ENCODE measurements at places on chromosomes 1 and 21.

GRCh38 chr1:43592974-43593683 lies 56.8 kb upstream of the KDM4A start:
- DNase-seq, result no peak

DNA sequence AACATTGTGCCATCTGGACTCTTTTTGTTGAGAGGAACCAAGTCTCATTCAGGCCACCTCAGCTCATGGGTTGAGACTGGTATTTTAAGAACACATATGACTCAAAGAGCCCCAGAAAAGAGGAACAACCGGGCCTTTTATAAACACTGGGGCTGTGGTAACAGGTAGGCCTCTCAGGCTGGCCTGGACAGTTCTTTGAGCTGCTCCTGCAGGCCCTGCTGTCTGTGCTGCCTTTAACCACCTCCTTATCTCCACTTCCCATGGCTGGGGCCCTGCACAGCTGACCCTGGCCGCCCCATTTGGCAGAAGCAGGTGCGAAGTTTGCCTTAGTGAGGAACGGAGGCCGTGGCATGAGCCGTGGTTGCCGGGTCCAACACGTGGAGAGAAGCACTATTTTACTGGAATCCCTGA lies 163.3 kb downstream of the RHOU start:
- no peak for DNase-seq

- DNase-seq, result no peak
These were observed 141.4 kb downstream of the SYF2 start for GRCh38 chr1:25090707-25091422.

DNA sequence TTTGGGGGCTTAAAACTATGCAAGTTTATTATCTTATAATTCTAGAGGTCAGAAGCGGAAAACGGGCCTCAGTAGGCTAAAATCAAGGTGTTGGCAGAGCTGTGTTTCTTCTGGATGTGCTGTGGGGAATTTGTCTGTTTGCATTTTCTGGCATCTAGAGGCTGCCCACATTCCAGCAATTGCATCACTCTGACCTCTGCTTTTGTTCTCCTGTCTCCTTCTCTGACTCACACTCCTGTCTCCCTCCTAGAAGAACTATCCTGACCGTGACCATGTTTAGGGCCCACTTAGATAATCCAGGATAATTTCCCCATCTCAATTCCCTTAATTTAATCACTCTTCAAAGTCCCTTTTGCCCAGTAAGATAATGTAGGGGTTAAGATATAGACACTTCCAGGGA lies 127.4 kb upstream of the DEPDC1 start:
- no peak for DNase-seq

GRCh38 chr1:55255901-55256300 lies 40.7 kb upstream of the USP24 start:
- no peak for DNase-seq

DNA sequence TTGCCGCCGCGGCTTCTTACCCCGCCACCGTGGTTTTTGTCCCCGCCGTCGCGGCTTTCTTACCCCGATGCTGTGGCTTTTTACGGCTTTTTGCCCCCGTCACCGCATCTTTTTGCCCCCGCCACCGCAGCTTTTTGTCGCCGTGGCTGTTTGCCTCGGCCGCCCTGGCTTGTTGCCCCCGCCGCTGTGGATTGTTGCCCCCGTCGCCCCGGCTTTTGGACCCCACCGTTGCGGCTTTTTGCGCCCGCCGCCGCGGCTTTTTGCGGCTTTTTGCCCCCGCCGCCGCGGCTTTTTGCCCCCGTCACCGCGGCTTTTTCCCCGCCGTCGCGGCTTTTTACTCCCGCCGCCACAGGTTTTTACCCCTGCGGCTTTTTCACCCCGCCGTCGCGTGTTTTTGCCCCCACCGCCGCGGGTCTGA lies 3934.3 kb downstream of the SRGAP2C start:
- no peak for DNase-seq

DNA sequence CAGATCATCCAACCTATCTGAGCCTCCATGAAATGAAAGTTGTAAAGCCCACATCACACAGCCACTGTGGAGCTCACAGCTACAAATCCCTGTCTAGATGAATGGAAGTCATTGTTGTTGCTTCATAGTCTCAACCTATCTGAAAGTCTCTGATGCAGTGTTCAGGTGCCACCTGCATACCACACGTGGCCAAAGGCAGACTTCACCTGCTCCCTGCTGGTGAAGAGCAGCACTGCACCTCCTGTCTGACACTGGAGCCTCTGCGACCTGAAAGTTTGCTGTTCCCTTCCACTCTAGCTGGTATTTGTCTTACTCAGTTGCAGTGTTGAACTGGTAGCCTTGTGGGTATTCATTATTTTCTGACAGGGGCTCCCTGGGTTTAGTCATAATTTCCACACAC lies 18.4 kb downstream of the LORICRIN start:
- no peak for DNase-seq

GRCh38 chr1:94379615-94380014 lies 38.6 kb upstream of the ABCD3 start:
- DNase-seq, result no peak

- no peak for DNase-seq
These were observed 136.2 kb upstream of the DUSP10 start for GRCh38 chr1:221878134-221878533.

- peak; percentile 34 for DNase-seq
These were observed 40.7 kb upstream of the PRKACB start for GRCh38 chr1:84103197-84103992.

DNA sequence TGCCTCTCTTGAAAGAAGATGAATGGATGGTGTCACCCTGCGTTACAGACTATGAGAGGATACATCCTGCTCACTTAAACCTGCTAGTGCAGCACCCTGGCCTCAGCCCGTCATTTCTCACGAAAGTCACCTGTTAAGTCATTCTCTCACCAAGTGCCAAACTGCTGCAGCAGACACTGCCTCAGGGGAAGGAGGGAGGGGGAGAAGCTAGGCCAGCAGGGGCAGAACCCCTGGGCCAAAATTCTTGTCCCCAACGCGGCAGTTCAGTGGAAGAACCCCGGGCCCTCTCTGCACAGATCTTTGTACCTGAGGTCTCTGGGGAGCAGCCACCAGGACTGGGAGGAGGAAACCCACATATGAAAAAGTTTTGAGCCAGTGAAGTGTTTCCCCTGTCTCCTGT lies 37.6 kb downstream of the SYT6 start:
- no peak for DNase-seq

DNA sequence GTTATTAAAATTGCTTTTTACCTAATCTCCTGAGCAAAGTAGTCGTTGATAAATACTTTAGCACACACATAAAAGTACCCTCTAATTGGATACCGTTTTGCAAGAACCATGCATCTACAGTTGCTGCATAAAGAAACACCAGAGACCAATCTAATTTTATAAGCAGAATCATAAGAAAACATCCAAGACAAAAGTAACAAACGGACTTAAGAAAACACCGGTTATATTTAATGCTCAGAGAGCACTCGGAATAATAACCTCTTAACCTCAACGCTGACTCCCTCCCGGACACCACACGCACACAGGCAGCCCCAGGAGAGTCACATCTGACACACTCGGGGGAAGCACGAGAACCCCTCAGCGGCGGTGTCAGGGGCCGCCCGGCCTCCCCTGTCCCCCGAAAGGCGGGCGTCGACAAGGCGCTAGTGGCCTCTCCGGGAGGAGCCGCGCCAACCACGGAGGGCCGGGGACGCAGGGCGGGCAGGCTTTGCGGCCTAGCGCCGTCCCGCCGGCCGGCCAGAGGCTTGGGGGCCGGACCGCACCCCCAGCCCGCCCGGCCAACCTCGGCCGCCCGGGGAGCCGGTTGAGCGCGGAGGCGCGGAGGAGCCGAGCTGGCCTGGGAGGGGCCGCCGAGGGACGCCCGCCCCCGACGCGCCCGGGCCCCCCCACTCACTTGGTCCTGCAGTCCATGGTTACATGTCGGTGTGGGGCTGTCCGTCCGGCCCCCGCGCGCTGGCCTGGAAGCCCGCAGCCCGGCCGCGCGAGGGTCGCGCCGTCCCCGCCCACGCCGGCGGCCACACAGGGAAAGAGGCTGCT lies 606 bp downstream of the DENND1B start:
- peak; percentile 65 for DNase-seq

DNA sequence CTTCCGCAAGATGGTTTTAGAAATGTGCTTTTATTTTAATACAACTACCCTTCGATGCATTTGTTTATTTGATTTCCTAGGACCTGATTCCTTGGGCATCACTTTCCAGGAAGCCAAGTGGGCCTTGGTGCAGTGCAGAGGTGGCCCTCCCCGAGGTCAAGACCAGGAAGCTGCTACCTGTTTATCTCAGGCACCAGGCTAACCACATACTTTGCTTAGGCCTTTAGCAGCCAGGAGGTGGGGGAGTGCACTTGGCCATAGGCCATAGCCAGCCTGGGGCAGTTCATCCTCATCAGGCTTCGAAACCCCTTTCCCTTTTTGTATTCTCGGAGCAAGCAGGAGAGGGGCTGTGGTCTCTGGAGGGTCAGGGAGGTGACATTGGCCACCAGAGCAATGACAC lies 45.4 kb downstream of the SMYD2 start:
- no peak for DNase-seq

- no peak for DNase-seq
These were observed 150.1 kb downstream of the CDC7 start for GRCh38 chr1:91650764-91651163.

GRCh38 chr1:1199961-1200875 lies 6.2 kb downstream of the TNFRSF18 start:
- peak; percentile 32 for DNase-seq

DNA sequence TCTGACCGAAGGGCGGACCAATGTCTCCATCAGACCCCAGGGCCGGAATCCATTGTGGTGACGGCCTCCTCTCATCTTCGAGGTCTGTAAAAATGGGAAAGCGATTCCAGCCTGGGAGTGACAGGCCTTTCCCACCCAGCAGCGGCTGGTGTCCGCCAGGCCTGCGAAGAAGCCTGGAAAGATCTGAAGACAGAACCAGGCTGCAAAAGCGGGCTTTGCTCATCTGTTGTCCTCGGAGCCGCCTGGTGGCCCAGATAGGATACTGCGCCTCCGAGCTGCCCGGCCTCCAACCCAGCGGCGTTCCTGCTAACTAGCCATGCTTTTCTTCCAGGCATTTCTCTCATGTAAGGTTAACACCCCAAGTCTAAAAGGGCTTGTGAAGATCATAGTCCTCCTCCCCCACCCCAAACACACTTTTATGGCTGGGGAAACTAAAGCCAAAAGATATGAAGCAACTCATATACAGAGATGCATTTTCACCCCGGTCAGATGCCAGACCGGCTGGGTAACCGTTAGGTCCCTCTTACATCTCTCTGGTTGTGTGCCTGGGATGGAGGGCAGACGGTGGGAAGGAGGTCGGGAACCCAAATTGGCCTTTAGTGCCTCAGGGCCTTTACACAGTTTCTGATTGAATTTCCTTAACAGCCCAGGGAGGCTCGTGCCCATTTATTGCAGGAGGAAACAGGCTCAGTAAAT lies 1.9 kb upstream of the DHRS3 start:
- DNase-seq, result peak; percentile 89

GRCh38 chr21:33840771-33841170 lies 74.8 kb downstream of the ATP5PO start:
- no peak for DNase-seq

- peak; percentile 63 for DNase-seq
These were observed at the start of gene CYP2J2 for GRCh38 chr1:59926381-59927123. CYP2J2 (minus strand) TSS chr1:59926773; CDS start chr1:59926746, 27 bp downstream.

DNA sequence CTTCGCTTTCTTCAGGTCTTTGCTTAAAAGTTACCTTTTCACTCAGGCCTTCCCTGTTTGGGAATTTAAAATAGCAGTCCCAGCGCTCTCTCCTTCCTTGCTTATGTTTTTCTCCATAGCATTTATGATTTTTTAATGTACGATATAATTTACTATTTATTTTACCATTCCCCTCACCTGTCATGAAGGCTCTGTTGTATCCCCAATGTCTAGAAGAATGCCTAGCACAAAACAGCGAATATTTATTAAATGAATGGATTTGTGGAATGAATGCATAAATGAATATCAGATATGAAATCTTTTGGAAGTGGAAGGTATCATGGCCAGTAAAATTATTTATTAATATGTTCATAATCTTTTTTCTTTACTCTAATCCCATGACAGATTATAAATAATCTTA lies 402 bp upstream of the OSBPL9 start:
- no peak for DNase-seq

DNA sequence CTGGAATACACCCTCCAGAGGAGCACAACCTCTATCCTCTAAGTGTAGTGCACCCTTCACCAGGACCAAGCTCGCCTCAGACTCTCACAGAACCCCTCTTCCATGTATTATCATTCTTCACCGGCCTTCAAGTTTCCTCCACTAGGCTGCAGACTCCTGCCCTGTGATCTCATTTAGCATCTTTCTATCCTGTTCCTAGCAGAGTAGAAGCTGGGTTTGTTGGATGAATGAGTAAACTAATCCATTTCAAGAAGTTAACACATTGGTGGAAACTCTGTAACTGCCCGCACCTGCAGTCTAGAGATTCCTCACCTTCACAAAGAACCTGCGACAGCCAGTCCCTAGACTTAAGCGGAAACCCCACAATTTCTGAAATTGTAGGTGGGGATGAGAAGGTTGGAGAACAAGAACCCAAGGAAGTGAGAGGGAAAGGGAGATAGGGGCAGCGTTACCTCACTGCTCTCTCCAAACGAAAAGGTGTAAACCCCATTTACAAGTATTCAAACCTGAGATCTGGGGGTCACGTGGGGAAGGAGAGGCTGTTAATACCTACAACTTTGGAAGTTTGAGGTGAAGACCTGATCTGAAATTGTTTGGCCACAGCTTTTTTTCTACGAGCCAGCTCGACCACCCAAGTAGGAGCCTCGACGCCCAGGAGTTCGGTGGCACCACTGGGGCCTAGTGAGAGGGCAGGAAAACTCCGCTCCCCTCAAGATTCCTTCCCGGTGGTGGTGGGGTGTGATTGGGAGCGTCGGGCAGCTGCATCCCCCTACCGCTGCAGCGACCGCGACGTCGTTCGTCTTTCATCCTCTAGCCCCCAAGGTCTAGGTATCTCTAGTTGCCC lies 1.2 kb downstream of the PTPN14 start:
- no peak for DNase-seq

- DNase-seq, result no peak
These were observed 2.5 kb upstream of the PTGS2 start for GRCh38 chr1:186682736-186683135.

DNA sequence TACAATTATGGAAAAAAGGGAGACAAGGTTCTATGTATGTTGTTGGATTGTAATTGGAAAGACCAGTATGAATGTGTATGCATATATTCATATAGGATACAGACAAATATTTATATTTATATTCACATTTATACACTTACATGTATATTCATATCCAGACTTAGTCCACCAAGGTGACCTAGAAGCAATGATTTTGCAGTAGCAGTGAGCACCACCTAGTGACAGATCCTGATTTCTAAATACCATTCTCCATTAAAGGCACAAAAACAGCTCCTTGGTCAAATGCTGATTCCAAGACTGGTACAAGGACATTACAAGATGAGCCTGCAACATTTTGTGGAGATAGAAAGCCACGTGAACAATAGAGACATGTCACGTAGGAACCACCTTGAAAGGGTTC lies 153.4 kb downstream of the SDCCAG8 start:
- DNase-seq, result no peak

GRCh38 chr21:21076491-21076890 lies 78.3 kb downstream of the NCAM2 start:
- no peak for DNase-seq

All from glutamatergic neuron (in vitro differentiated cells).